ENCODE measurements at places on chromosomes 2 and 18.

- DNase-seq = peak; percentile 35
These were observed 67.2 kb downstream of the LCLAT1 start for GRCh38 chr2:30514134-30514847.

GRCh38 chr2:225073198-225073597 lies 30.9 kb upstream of the DOCK10 start:
- no peak for DNase-seq

DNA sequence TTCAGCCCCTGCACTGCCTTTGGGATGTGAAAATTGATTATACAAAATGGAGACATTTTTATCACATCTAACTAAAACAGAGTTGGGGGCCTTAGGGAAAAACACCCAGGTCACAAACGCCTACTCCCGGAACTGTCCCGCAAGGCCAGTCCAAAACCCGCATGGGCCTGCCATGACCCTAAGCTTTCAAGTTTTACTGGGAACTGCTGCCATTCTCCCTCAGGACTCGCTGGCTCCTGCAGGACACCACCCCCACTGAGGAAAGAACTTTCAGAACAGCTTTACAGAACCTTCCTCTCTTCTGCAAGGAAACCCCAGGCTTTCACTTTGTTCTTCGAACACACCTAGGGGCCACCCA lies 320.4 kb upstream of the HS6ST1 start:
- no peak for DNase-seq

DNA sequence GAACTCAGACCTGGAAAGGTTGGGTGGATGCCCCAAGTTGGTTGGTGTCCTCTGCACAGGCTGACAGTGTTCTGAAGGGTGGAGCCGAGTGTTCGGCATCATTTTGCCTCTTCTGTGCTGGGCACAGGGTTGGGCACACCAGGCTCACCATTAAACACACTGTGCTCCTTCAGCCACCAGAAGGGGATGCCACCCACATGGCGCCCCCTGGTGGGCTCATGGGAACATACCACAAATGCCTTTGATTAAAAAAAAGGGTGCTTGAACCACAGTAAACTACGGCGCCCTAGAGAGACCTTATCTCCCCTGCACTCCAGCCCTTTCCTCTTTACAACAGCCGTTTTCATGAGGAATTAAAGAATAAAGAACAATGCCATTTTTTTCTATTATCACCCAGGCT lies 89.4 kb downstream of the CELF4 start:
- DNase-seq = no peak

GRCh38 chr2:222939208-222939856 lies 78.5 kb downstream of the ACSL3 start:
- peak; percentile 55 for DNase-seq

DNA sequence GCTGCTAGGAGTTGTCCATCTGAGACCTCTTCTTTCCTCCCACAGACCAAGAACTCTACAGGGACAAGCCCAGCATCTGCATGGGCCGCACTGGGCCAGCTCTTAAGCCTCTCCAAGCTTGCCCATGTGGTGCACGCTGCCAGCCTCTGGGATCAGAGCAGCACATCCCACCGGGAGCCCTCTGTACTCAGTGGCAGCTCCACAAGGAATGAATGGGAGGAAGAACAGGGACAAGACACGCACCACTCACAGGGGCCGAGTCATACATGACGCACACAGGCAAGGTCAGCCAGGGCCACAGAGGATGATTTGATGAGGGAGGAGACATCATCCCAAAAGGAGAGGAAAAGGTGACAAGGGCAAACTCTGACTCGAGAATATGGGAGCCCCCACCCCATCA lies 268.3 kb downstream of the KLHL29 start:
- no peak for DNase-seq

DNA sequence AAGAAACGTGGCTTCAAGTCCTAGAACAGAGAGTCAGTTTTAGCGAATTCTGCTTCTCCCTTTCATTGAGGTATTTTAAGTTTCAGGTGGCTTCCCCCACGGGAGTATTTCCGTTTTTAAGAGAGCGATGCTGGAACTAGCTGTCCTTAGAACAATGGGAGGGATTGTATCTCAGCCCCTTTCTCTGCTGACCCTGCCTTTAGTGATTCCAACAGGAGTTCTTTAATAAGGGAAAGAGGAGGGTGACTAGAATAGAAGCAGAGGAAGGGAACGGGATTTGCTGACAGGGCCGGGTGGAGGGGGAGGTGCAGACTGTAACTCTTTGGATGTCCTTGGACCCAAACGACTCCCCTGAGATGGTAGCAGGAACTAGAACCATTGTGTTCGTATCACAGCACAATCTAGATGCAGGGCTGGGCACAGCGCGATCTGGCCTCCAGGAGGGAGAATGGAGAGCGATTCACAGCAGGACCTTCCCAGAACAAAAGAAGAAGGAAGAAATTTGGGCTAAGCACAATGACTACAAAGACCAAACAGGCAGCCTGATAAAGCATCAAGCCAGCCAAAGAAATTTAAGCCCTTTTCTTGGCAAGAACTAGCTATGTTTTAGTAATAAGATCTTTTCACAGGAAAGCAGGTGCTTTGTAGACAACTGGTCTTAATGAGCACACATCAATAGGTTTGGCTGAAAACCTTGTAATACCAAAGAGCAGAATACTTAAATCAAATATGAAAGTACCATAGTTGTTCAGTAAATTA lies 15.8 kb upstream of the RTTN start:
- DNase-seq = no peak

GRCh38 chr2:194621945-194622344 lies 1035.1 kb upstream of the SLC39A10 start:
- DNase-seq = no peak

GRCh38 chr18:6885992-6886796 lies 156.7 kb downstream of the ARHGAP28 start:
- DNase-seq = peak; percentile 19

DNA sequence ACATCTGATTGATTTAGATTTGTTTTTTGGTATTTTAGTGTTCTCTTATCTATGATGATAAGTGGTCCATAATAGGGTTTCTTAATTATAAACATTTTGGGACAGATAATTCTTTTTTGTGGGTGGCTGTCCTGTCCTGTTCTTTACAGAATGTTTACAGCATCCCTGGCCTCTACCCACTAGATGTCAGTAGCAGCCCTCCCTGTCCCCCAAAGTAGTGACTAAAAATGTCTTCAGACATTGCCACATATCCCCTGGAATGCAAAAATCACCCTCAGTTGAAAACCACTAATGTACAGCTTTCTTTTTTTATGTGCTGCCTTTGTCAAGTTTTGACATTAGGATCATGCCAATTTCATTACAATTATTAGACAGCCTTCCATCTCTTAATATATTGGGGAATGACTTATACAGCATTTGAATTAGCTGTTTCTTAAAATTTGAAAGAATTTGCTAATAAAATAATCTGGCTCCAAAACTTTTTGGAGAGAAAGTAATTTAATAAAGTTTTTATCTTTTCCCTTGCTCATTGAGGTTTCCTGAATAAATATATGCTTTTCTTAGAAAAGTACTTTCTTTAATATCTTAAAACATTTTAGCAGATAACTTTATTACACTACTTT lies 19.5 kb downstream of the WIPF1 start:
- peak; percentile 40 for DNase-seq
